ENCODE measurements at places on chromosomes 3 and 15.

GRCh38 chr15:67171471-67171870 lies 83.0 kb downstream of the AAGAB start:
- no peak overlapping the region for H3K27ac ChIP-seq
- H3K4me1 ChIP-seq = no peaks in the 10 kb centered on the region
- peaks cover 32% of the 10 kb centered on the region for H3K36me3 ChIP-seq
- no peak overlapping the region for H3K4me3 ChIP-seq
- no peak for DNase-seq
- H3K27me3 ChIP-seq = no peaks in the 10 kb centered on the region

DNA sequence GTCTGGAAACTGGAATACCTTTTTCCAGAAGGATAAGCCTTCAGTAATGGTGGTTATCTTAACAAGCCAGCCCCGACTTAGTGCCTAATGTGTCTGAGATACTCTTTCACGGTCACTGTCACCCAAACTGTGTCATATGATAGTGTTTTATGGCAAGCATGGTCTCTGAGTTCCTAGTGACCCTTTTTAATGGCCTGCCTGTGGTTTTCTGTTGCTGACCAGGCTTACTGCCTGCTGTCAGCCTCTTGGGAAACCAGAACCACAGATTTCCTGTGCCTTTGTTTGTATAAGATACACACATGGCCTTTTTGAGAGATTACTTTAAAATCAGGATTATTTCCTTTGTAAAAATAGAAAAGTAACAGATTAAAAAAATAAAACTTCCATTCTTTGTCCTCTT lies 22.4 kb downstream of the HPS3 start:
- no peak overlapping the region for H3K27ac ChIP-seq
- H3K4me1 ChIP-seq = peaks cover 7% of the 10 kb centered on the region

DNA sequence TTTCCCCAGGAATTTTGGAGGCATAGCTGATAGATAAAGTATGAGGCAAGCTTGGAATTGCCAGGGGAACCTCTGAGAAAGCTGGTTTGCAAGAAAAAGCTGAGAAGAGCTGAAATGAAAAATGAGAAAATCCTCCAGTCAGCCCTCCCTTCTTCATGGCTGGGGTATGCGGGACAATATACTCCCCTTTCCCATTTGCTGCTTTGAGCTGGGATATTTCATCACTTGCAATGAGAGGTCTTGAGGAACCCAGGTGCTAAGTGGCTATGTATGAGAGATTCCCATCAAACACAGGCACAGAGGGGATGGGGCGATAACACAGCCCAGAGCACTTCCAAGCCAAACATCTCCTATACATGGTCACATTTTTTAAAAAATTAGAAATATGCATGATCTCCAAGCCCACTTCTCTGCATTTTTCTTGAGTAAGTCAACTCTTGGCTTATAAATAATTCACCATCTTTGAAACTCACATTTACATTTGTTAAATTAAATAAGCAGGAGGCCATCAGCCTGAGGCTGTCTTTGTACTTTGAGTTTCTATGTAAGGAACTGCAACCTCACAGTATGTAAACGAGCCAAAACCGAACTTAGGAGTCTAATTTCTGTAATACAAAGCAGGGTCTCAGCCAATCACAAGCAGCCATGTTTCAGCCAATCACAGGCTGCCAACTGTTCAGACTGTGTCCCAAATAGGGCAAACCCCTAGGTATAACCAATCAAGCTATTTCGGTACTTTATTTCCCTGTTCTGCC lies 983.6 kb upstream of the NR2F2 start:
- DNase-seq = no peak
- no peaks in the 10 kb centered on the region for H3K4me1 ChIP-seq
- H3K27me3 ChIP-seq = 0 out of 3 replicates have a peak, but pooled peaks cover 1% of the 10 kb centered on the region
- H3K36me3 ChIP-seq = no peaks in the 10 kb centered on the region
- no peak overlapping the region for H3K4me3 ChIP-seq

DNA sequence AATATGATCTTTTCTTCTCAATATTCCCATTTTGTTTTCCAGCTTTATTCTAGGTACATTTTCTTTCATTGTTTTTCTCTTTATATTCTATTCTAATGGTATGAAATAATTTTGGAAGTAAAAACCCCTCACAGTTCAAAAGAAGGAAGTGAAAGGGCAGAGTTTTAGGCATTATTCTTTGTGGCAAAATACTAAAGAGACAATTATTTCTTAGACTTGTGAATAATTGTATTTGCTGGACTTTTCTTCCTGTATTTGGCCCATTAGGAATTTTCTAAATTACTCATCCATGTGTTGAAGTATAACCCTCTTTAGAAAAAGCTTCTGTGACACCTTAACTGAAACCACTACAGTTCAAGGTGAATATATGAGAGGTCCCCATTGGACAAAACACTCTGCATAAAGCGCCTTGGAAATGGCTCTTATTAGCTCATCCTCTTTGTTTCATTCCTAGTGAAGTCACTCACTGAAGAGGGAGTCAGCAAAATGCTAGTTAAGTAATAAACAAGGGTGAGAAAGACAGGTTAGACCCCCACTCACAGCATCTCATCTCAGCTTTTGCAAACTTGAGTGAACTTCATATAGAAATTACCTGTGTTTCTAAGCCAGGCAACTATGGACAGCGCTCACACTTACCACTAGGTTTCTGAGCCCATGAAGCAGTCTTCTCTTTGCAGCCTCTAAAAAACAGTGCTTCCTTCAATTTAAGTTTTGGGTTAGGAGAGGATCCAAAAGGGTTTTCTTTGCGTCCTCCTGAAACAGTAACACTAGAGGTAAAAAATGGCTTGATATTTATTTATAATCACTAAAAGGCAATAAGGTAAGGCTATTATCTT lies 327.5 kb downstream of the ARPP21 start:
- no peaks in the 10 kb centered on the region for H3K4me1 ChIP-seq
- no peak overlapping the region for H3K27ac ChIP-seq
- no peak overlapping the region for H3K4me3 ChIP-seq
- no peaks in the 10 kb centered on the region for H3K27me3 ChIP-seq
- DNase-seq = no peak

GRCh38 chr3:122100591-122101463 lies 45.7 kb downstream of the CD86 start:
- no peak overlapping the region for H3K27ac ChIP-seq
- H3K27me3 ChIP-seq = no peaks in the 10 kb centered on the region
- peak; percentile 2 for DNase-seq
- H3K4me3 ChIP-seq = no peak overlapping the region
- H3K36me3 ChIP-seq = no peaks in the 10 kb centered on the region
- no peaks in the 10 kb centered on the region for H3K4me1 ChIP-seq

DNA sequence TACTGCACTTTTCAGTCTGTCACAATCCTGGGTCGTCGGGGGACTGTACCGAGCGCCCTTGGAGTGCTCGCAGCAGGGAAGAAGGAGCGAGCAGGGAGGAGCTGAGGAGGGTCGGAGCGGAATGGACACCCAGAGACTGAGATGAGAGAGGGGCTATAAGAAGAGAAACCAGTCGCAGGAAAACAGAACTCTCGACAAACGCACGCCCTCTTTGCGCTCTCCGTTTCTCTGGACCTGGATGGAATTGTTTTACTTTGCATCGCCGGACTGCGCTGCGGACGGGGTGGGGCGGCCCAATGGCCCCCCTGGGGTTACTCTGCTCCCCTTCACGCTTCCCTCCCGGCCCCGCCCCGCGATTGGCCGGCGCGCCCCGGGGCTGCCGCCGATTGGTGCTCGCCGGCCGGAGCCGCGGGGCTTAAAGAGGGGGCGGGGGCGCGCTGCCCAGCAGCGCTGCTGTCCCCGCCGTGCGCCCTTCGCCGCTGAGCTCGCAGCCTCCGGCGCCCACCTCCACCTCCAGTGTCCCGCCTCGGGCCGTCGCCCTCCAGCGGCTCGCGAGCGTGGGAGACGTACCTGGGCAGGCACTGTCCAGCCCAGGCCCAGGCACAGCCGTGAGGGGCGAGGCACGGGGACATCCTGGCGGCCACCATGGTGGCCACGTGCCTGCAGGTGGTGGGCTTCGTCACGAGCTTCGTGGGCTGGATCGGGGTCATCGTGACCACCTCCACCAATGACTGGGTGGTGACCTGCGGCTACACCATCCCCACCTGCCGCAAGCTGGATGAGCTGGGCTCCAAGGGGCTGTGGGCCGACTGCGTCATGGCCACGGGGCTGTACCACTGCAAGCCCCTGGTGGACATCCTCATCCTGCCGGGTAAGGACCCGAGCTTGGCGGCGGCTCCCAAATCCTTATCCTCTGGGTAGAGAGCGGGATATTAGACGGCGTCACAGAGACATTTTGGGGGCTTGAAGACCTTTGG lies at the start of gene CLDN11:
Gene CLDN11, plus strand, starts transcription at position 447 of the 977 bp plus-strand sequence. Its CDS starts 199 bp downstream, at position 646.
- H3K4me3 ChIP-seq = no peak within 1 kb of the TSS
- DNase-seq = peak; percentile 36
- H3K36me3 ChIP-seq = no peaks in the 10 kb centered on the region
- H3K27me3 ChIP-seq = no peaks in the 10 kb centered on the region
- H3K27ac ChIP-seq = no peak within 1 kb of the TSS

DNA sequence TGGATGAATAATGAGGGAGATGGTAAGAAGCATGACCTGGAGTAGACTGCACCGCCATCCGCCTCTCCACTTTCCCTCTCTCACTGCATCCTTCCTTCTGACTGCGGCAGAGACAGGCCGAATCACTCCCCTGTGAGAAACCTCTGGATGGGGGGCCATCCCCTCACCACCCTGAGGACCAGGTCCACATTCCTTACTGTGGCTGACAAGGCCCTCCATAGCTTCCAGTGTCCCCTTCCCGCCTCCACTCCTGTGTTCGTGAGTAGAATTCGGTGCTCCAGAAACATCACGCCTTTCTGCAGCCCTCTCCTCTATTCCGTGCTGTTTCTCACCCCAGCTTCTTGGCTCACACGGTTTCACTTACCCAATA lies 2.8 kb downstream of the PIGZ start:
- no peak overlapping the region for H3K27ac ChIP-seq
- H3K4me1 ChIP-seq = peaks cover 28% of the 10 kb centered on the region
- H3K27me3 ChIP-seq = no peaks in the 10 kb centered on the region
- no peak overlapping the region for H3K4me3 ChIP-seq
- H3K36me3 ChIP-seq = peaks cover 8% of the 10 kb centered on the region
- no peak for DNase-seq

GRCh38 chr3:64594134-64594533 lies 93.7 kb downstream of the ADAMTS9 start:
- no peak for DNase-seq
- H3K27ac ChIP-seq = no peak overlapping the region
- no peaks in the 10 kb centered on the region for H3K27me3 ChIP-seq
- H3K4me1 ChIP-seq = no peaks in the 10 kb centered on the region

DNA sequence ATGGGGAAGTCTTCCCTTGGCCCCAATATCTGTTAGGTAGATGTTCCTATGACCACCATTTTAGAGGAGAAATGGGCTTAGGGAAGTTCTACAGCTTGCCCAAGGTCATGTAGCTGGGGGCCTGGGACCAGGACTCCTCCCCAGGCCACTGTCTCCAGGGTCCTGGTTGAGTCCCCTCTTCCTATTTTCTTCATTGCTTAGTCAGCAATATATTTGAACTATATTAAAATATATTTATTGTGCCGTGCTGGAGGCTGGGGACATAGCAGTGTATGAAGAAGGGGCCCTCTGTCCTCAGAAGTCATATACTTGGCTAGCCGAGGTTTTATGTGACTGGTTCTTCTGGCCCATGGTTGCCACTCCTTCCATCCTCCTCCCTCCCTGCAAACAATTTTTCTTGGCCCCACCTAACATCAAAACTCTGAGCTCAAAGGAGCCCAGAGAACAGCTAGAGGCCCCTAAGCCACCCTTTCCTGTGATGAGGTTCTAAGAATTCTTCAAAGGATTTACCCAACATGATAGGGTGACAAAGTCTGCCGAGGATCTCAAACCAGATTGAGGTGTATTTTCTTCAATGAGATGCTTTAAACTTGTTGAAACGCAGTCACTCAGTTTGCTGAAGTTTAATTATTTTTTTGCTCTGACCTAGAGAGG lies 121.2 kb upstream of the RASGRP1 start:
- no peak overlapping the region for H3K4me3 ChIP-seq
- H3K27me3 ChIP-seq = 0 out of 3 replicates have a peak, but pooled peaks cover under 1% of the 10 kb centered on the region
- no peak overlapping the region for H3K27ac ChIP-seq
- no peaks in the 10 kb centered on the region for H3K4me1 ChIP-seq
- no peaks in the 10 kb centered on the region for H3K36me3 ChIP-seq

DNA sequence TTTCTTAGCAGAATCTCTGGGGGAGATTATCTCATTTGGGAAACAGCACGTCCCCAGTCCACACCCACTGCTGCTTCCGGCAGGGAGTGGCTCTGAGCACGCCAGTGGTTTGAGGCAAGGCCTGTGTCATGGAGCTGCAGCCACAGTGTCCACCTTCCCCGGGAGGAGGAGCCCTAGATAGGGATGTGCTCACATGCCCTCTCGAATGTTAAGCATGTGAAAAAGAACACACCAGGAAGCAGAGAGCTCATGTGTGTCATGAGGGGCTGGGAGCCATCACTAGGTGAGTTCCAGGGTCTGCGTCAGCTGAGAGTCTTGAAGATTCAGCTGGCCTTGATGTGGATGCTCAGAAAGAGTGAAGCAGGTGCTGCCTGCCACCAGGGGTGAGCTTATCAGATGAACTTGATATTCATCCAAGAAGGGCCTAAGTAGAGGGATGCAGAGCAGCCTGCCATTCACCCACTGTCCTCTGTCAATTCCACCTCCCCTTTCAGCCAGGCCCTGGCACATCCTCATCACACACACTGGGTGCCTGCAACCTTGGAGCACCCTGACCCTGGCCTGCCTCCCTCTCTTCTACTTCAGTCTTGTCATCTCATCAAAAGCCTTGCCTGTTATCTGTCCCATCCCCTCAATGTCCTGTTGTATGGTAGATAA lies 16.3 kb downstream of the ITGA11 start:
- H3K4me3 ChIP-seq = no peak overlapping the region
- DNase-seq = peak; percentile 51
- H3K27ac ChIP-seq = no peak overlapping the region

DNA sequence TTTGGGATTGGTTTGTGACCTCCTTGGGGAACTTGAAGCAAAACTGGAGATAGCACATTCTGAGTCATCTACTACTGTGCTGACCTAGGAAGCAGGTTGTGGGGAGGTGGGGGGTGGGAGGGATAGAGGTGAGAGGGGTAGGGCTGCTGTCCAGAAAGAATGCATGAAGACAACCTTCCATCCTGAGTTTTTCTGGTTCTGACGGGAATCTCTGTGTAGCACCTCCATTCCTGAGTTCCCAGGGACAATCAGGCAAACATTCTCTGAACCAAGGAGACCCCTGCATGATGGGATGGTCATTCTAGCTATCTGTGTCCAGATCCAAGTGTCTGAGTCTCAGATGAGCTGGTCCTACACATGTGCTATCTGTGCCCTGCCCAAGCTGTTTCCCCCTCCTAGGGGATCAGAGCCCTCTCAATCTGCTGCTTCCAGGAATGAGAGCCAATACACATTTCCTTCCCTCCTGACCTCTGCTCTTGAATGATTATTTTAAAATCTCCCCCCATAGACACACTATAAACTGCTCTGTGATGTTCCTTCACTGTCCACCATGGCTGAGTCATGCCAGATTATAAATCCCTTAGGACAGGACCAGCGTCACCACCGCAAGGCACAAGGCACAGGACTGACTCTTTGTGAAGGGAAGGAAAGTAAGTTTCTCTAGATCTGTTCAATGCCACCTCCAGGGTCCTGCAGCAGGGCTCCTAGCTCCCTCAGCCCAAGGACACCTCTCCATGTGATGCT lies 2.2 kb upstream of the CD276 start:
- H3K27ac ChIP-seq = no peak overlapping the region
- no peaks in the 10 kb centered on the region for H3K36me3 ChIP-seq
- no peak for DNase-seq
- H3K27me3 ChIP-seq = peaks cover 16% of the 10 kb centered on the region

Measured in K562 (cell line).